Central memory CD8-positive, alpha-beta T cell (primary cell): ENCODE measurements at places on chromosomes 2 and 18.
A peak's percentile ranks its signal among the peaks of the same experiment; 100 is the strongest.

DNA sequence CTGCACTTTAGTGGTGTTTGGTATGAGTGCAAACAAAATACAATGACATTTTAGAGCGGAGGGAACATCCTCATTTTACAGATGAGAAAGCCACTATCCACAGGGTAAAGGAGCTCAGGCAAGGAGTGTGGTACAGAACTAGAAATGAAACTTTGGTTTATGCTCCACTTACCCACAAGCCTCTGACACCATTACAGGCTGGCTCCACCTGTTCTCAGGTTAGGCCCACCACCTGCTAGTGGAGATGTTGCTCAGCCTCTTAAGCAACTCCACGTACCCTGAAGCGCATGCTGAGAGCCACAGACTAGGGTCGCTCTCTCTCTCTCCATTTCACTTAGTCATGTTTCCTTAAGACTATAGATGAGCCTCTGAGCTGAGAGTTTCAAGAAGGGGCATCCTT lies 130.0 kb downstream of the MBD2 start:
- no peak overlapping the region for H3K27ac ChIP-seq
- H3K4me1 ChIP-seq: no peaks in the 10 kb centered on the region
- peaks cover 22% of the 10 kb centered on the region for H3K27me3 ChIP-seq

GRCh38 chr2:122056853-122057252 lies 301.4 kb downstream of the TSN start:
- no peaks in the 10 kb centered on the region for H3K4me1 ChIP-seq
- no peaks in the 10 kb centered on the region for H3K36me3 ChIP-seq
- no peak overlapping the region for H3K27ac ChIP-seq
- no peak for DNase-seq

- peak overlapping the region; percentile 99 for H3K27ac ChIP-seq
- peak overlapping the region; percentile 95 for H3K4me3 ChIP-seq
- DNase-seq: peak; percentile 32
- peaks cover 12% of the 10 kb centered on the region for H3K36me3 ChIP-seq
- H3K27me3 ChIP-seq: no peaks in the 10 kb centered on the region
These were observed 583 bp downstream of the NEMP2 start for GRCh38 chr2:190533968-190534309.

DNA sequence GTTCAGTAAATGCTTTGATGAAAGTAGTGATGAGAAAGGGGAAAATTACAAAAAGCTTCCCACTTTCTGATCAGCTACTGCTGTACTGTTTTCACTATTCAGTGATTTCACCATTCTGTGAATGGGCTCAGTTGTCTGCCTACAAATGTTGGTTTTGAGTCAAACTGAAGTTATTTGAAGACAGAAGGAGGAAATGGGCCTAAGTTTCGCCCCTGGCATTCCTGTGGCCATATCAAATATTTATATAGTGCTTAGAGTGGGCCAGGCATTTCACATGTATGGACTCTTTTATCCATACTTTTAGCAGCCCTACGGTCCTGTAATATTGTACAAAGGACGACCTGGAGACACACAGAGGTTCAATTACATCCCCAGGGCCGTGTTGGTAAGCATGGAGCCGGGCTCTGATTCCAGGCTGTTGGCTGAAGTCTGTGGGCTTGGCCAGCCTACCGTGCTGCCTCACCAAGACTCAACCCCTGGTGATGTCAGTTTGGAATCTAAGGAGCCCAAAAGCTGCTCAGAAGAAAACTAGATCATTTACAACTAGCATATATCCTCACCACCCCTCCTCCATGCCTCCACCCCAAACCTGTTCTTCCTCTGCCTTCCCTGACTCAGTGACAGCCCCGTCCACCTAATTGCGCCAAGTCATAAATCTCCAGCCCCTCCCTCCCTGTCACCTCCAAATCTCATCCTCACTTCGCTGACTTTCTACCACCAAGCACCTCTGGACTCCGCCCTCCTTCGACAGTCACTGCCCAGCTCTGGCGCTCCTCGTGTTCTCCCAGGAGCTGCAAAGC lies 10.1 kb upstream of the GRHL1 start:
- H3K4me3 ChIP-seq: no peak overlapping the region
- no peak for DNase-seq
- H3K27ac ChIP-seq: peak overlapping the region; percentile 36
- H3K4me1 ChIP-seq: no peaks in the 10 kb centered on the region

GRCh38 chr2:201996006-201996405 lies 37.6 kb upstream of the FZD7 start:
- no peaks in the 10 kb centered on the region for H3K4me1 ChIP-seq
- peaks cover 9% of the 10 kb centered on the region for H3K27me3 ChIP-seq
- H3K27ac ChIP-seq: no peak overlapping the region

GRCh38 chr2:96928277-96928781 lies 58.1 kb downstream of the FAM178B start:
- H3K4me1 ChIP-seq: peaks cover 20% of the 10 kb centered on the region
- no peak for DNase-seq
- peaks cover 4% of the 10 kb centered on the region for H3K36me3 ChIP-seq
- no peak overlapping the region for H3K4me3 ChIP-seq
- no peaks in the 10 kb centered on the region for H3K27me3 ChIP-seq
- H3K27ac ChIP-seq: no peak overlapping the region

- peaks cover 84% of the 10 kb centered on the region for H3K27me3 ChIP-seq
- DNase-seq: no peak
- no peaks in the 10 kb centered on the region for H3K4me1 ChIP-seq
- H3K4me3 ChIP-seq: no peak overlapping the region
- no peaks in the 10 kb centered on the region for H3K36me3 ChIP-seq
These were observed 57.3 kb downstream of the ACOXL start for GRCh38 chr2:110789706-110790105.

DNA sequence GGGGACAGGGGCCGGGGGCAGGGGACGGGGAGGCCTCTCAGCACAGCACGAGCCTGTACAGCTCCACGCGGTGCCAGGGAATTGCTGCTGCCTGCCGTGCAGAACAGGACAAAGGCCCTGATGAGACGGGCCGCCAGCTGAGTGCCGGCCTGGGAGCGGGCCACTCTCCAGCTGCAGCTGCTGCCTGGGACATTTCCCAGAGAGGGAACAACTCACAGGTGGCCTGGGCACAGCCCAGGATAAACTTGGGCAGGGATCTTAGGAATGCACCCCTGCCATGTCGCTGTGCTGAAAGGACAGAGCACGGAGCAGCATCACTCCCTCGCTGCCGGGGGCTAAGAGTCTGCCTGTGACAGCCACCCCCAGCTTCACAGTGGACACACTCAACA lies 38.8 kb downstream of the CENPO start:
- no peaks in the 10 kb centered on the region for H3K27me3 ChIP-seq
- peaks cover 2% of the 10 kb centered on the region for H3K36me3 ChIP-seq
- H3K4me3 ChIP-seq: no peak overlapping the region

- no peak overlapping the region for H3K4me3 ChIP-seq
- peaks cover 76% of the 10 kb centered on the region for H3K4me1 ChIP-seq
- peak overlapping the region; percentile 51 for H3K27ac ChIP-seq
These were observed 16.7 kb downstream of the ANKRD12 start for GRCh38 chr18:9153256-9153655.

DNA sequence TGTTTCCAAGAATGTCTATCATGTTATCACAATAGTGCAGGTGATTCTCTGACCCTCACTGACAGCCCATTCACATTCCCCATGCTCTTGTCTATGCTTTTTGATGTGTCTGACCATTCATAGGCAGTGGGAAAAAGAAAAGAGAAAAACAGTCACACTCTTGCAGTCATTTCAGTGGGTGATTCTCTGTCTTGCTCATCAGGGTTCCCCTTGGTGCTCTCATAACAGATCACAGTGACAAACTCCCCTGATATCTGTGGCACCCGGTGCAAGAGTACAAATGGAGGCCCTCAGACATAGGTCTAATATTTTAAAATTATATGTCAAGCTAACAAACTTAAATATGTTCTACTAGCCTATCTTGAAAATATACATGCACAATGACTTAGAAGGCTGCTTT lies 72.7 kb upstream of the PPP1CB start:
- H3K4me3 ChIP-seq: no peak overlapping the region
- H3K4me1 ChIP-seq: peaks cover 15% of the 10 kb centered on the region
- no peaks in the 10 kb centered on the region for H3K27me3 ChIP-seq
- no peak overlapping the region for H3K27ac ChIP-seq
- no peak for DNase-seq

- no peak for DNase-seq
- peaks cover 50% of the 10 kb centered on the region for H3K27me3 ChIP-seq
- H3K4me3 ChIP-seq: no peak overlapping the region
- H3K27ac ChIP-seq: no peak overlapping the region
- peaks cover 9% of the 10 kb centered on the region for H3K4me1 ChIP-seq
These were observed 178.1 kb downstream of the NDUFA10 start for GRCh38 chr2:239846789-239847676.

DNA sequence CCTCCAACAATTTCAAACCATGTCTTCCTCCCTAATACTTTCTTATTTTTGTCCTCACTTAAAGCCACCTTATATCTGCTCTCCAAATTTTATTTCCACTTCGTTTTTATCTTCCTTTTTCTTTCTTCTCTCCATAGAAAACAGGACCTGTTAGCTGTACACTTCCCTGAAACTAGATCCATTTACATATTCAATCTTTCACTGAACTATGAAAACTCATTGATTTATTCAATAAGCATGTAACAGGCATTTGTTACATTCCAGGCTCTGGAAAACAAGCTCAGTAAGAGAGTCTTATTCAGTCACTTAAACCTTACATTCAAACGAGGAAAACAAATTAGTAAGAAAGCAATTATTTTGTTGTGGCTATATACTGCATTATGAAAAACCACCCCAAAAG lies 1225.3 kb downstream of the SUCLG1 start:
- no peaks in the 10 kb centered on the region for H3K4me1 ChIP-seq
- no peaks in the 10 kb centered on the region for H3K27me3 ChIP-seq
- H3K4me3 ChIP-seq: no peak overlapping the region
- H3K27ac ChIP-seq: no peak overlapping the region
- DNase-seq: no peak
- H3K36me3 ChIP-seq: no peaks in the 10 kb centered on the region

DNA sequence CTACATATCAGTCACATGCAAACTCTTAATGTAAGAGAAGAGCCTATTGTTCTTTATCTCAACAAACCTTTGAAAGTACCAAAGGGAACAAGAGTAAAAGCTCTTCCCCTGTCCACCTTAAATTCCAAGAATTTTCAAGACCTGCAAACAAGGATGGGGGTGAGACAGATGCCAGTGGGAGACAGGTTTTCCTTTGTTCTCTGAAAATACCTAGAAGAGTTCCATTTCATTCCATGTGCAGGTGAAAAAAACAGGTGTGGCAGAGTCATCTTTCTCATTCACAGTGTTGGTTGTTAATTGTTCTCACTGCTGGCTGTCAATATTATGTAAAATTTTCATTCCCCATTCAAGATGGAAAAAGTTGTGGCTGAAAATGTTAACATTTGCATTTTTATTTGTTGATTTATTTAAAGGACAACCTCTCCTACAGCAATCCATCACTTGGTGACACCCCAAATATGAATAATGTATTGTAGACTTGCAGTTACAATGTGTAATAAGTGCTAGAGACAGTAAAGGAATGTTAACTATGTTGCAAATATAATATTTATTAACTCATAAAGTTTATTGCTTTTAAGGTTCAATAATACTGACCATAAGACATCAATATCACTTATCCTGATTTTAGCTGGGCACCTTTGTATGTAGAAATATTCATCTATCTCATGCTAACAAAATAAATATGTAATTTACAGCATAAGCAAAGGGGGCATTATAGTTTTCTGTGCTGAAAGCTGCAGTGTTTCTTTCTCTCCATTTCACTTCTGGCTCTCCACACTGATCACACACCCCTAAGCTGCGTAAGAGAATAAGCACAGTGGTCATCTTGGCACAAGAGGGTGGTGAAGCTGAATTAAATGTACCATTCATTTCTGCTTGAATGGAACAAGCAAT lies 347.0 kb downstream of the KIAA1328 start:
- H3K4me1 ChIP-seq: no peaks in the 10 kb centered on the region
- no peak overlapping the region for H3K27ac ChIP-seq
- H3K4me3 ChIP-seq: no peak overlapping the region
- peaks cover 10% of the 10 kb centered on the region for H3K36me3 ChIP-seq
- no peak for DNase-seq

- no peaks in the 10 kb centered on the region for H3K27me3 ChIP-seq
- no peak for DNase-seq
- H3K36me3 ChIP-seq: no peaks in the 10 kb centered on the region
- H3K4me1 ChIP-seq: no peaks in the 10 kb centered on the region
These were observed 327.7 kb upstream of the ZNF804A start for GRCh38 chr2:184270660-184271059.

DNA sequence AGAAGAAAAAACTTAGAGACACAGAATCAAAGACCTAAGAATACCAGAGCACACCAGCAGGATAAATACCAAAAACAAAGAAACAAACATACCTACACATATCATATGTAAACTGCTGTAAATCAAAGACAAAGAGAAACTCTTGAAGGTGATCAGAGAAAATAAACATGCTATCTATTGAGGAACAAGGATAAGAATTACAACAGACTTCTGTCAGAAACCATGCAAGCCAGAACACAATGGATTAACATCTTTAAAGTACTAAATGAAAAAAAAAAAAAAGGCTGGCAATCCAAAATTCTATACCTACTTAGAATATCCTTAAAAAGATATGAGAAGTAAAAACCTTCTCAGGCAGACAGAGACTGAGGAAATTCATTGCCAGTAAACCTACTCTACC lies 51.6 kb upstream of the MGAT4A start:
- no peaks in the 10 kb centered on the region for H3K36me3 ChIP-seq
- DNase-seq: no peak
- no peaks in the 10 kb centered on the region for H3K4me1 ChIP-seq

DNA sequence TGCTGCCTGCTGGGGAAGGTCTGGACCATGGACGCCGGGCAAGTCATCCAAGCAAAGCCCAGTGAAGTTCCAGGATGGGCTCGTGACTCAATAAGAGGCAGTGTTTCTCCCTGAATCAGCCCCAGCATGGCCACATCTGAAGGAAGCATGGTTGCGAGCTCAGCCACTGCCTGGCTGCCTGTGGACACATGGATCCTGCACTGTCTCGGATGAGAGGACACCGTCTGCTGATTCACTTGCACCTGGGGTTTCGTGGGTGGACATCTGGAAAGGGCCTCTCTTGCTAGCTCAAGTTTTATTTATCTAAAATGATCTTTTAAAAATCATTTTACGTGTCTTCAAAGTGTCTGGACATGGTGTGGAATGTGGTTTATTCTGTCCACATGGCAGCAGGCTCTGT lies 224.8 kb upstream of the FN1 start:
- no peaks in the 10 kb centered on the region for H3K36me3 ChIP-seq
- no peak overlapping the region for H3K4me3 ChIP-seq
- DNase-seq: no peak
- no peaks in the 10 kb centered on the region for H3K27me3 ChIP-seq
- no peak overlapping the region for H3K27ac ChIP-seq
